Left cardiac atrium (tissue), 4 donors: ENCODE measurements at places on chromosomes 16 and 17. TPM values are rescaled to one million over a fixed set of nuclear protein-coding genes. Genes with fewer than 3 reads are reported as not detected.
A peak's percentile ranks its signal among the peaks of the same experiment; 100 is the strongest.

- peak; percentile 77 for DNase-seq
Measured at GRCh38 chr17:40097931-40098845, 2.2 kb downstream of the NR1D1 start.

- no peak for DNase-seq
Measured at GRCh38 chr16:61042737-61043136, 993.5 kb downstream of the CDH8 start.

DNA sequence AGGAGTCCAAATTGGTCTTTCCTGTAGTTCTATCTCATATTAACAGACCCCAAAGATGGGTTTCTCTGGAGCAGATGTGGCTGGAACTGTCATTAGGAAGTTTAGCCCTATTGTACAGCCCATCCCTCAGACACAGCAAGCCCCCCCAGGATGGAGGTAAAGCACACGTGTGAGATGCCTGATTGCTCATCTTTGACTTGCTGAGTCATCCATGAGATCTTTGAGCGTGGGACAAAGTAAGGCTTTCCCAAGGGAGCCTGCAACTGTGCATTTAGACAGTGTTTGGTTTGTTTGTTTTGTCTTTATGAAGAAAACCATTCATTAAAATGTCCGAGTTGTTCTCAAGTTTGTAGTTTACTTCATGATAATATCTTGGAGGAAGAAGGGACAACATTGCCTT is 145.3 kb upstream of the CDH13 start:
- no peak for DNase-seq

DNA sequence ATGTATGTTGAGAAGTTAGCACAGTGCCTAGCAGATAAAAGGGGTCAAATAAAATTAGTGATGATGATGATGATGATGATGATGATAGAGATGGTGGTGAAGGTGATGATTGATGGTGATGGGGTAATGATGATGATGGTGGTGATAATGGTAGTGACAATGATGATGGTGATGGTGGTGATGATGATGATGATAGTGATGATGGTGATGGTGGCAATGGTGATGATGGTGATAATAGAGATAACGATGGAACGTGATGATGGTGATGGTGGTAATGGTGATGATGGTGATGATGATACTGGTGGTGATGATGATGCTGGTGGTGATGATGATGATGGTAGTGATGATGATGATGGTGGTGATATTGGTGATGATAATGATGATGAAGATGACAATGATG is 223.7 kb downstream of the FOXL1 start:
- no peak for DNase-seq

- DNase-seq = no peak
Measured at GRCh38 chr16:15587152-15587825, 55.7 kb downstream of the MARF1 start.

- DNase-seq = no peak
Measured at GRCh38 chr16:6207124-6207523, 1109.5 kb upstream of the EEF2KMT start.

DNA sequence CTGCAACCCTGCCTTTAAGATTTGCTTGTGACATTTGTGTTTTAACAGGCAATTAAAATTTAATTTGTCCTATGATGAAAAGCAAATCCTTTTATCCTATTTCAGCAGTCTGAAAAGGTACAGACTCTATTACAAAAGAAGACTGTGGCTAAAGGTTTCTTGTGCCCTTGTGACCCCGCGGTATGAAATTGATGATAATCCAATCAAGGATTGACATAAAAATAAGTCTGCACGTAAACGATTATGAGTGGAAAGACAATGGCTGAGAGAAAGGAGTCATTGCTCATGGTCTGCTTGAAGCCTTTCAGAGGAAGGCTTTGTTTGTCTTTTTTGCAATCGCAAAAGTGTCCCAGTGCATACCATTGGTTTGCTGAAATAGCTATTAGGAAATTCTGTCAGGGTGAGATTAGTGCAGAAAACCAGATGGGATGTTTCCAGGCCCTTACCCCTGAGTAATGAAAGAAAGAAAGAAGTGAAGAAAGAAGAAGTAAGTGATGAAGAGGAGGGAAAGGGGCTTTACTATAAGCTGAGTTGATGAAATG is 867.8 kb upstream of the CDH8 start:
- DNase-seq = no peak

- peak; percentile 97 for DNase-seq
Measured at GRCh38 chr17:38748149-38748891, at the start of gene PCGF2. Gene PCGF2, minus strand, starts transcription at chr17:38748336. Its CDS starts 7,934 bp downstream, at chr17:38740402.

DNA sequence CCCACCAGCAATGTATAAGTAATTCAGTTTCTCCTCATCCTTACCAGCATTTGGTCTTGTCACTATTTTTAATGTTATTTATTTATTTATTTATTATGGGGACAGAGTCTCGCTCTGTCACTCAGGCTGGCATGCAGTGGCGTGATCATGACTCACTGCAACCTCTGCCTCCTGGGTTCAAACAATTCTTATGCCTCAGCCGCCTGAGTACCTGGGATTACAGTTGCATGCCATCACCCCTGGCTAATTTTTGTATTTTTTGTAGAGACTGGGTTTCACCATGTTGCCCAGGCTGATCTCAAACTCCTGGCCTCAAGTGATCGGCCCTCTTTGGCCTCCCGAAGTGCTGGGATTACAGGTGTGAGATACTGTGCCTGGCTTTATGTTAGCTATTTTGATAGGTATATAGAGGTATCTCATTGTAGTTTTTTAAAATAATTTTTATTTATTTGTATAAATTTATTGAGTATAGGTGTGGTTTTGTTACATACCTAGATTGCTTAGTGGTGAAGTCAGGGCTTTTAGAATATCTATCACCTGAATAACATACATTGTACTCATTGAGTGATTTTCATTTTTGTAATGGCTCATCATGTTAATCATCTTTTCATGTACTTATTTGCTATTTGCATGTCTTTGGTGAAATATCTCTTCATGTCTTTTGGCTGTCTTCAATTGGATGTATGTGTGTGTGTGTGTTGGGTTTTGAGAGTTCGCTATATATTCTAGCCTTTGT is 53.3 kb downstream of the TANC2 start:
- DNase-seq = no peak

GRCh38 chr16:1244881-1245280 is 4.4 kb downstream of the TPSAB1 start:
- DNase-seq = peak; percentile 10

- DNase-seq = peak; percentile 59
Measured at GRCh38 chr17:27526604-27527002, 70.4 kb downstream of the KSR1 start.

DNA sequence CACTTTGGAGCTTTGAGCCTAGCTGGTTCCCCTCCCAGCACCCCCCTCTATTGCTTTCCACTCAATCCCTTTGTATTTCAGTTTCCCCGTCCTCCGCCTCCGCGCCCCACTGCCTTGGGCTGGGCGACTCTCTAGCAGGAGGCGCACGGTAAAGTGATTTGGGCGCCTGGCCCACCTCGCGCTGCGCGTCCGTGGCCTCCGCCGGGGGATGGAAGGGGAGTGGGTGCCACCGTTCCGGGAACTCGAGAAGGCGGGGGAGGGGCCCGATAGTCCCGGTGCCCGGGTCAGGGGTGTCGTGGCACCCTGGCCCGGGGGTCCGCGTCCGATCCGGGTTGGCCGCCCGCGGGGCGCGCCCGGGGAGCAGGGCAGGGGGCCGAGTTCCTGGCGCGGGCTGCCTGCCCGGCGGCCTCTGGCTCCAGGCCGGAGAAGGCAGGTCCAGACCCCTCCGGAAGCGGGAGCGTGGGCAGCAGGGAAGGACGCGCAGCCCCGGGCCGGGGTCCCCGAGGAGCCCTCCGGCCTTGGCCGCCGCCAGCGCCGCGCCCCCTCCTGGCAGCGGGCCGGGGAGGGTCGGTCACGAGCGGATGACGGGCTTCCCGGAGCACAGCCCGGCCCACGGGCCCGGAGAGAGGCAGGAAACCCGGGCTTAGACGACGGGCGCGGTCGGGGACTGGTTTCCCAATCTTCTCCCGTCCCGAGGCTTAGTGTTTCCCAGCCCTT is 15.8 kb downstream of the MEOX1 start:
- peak; percentile 91 for DNase-seq

DNA sequence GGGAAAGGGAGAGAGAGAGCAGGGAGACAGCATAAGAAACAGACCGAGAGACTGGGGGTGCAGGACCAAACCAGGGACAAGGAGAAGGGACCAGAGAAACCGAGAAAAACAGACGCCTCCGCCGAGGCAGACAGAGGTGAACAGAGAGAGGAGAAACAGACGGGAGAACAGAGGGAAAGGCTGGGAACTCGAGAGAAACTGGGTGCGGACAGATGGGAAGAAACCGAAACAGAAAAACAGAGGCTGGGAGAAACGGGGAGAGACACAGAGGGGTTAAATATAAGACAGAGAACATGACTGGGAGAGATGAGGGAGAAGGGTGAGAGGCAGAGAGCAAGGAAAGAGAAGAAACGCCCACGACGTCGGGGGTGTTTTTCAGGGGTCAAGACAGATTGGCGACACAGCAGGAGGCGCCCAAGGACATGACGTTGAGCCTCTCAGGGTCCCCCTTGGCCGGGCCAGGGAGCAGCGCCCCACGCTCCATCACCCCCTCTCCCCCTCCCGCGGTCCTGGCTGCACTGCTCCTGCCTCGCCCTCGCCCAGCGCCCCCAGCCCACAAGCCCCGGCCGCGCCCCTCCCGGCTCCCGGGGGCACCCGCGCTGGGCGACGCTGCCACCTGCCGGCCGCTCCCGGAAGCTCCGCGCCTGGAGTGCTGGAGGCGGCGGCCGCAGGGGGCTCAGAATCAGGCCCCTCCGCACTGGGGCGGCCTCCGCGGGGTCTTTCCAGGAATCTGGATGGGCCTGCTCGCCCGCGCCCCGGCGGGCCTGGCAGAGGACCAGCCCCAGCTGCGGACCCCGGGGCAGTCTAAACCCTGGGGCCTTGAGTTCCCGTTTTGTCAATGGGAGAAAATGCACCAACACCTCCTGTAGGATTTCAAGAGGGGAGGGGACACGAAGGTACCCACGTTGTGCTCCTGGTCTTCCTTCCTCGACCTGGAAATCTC is 1.3 kb upstream of the TMEM92 start:
- peak; percentile 64 for DNase-seq

DNA sequence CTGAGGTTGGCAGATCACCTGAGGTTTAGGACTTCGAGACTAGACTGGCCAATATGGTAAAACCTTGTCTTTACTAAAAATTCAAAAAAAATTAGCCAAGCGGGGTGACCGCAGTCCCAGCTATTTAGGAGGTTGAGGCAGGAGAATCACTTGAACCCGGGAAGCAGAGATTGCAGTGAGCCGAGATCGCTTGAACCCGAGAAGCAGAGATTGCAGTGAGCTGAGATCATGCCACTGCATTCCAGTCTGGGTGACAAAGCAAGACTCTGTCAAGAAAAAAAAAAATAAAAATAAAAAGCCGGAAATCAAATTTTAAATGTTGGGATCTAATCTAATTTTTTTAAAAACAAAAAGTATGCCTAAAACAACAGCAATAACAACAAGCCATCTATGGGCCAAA is 56.3 kb downstream of the ABCC1 start:
- DNase-seq = no peak

DNA sequence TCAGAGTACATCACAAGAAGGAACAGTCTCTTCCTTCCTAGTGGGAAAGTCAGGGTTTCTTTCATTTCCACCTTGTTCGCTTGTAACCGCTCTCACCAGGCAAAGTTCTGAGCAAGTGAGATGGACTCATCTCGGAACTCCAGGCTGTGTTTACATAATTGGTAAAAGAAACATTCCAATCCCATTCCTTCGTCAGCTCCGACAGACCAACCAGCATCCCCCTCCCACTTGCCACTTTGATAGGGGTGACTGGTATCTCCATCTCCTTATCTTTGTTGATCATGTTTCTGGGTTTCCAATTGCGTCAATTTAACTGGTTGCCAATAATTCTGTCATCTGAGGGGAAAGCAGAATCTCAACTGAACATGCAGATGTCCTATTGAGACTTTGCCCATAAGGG is 36.8 kb upstream of the LYRM9 start:
- DNase-seq = no peak

- no peak for DNase-seq
Measured at GRCh38 chr17:49378311-49378710, 16.3 kb upstream of the ZNF652 start.

DNA sequence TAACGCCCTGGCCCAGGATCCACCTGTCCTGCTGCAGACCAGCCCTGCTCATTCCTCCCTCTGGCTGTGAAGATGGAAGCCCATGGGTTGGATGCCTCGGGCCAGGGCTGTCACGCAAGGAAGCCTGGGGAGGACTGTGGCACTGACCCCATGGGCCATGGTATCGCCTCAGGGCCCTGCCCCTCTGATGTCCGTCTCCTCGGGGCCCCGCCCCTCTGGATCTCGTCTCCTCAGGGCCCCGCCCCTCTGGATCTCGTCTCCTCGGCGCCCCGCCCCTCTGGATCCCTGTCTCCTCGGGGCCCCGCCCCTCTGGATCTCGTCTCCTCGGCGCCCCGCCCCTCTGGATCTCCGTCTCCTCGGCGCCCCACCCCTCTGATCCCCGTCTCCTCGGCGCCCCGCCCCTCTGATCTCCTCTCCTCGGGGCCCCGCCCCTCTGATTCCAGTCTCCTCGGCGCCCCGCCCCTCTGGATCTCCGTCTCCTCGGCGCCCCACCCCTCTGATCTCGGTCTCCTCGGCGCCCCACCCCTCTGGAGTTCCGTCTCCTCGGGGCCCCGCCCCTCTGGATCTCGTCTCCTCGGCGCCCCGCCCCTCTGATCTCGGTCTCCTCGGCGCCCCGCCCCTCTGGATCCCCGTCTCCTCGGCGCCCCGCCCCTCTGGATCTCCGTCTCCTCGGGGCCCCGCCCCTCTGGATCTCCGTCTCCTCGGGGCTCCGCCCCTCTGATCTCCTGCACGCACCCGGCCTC is 24.0 kb downstream of the METRNL start:
- no peak for DNase-seq

DNA sequence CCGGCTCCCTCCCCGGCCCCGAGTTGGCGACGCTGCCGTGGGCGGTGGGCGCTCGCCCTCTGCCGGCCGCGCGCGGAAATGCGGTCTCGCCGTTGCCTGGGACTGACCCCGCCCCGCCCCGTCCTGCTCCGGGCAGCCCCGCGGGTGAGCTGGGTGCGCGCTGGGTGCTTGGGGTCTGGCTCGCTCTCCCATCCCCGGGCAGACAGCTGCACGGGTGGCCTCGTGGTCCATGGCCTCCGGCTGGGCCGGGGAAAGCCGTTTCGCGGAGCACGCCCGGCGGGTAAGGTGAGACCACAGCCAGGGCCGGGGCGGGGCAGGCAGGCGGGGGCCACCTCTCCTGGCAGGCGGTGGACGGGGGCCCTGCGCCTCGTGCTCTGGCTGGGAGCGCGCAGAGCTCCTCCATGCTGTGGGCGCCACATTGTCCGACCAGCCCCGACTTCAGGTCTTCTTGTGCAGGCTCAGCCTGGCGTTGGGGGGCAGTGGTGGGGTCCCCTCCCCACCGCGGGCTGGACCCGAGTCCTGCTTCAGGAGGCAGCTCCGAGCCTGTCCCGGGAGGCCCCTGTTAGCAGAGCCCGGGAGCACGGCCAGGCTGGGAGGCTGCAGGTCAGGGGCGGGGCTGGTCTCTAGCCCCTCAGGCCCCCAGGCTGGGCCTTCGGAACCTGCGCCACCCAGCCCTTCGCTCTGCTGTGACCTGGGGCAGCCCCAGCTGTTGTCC is 7.0 kb upstream of the C1QTNF8 start:
- DNase-seq = peak; percentile 67

- DNase-seq = no peak
Measured at GRCh38 chr17:27466743-27467375, 10.6 kb downstream of the KSR1 start.

- peak; percentile 80 for DNase-seq
Measured at GRCh38 chr16:67943619-67944504, at the start of gene LCAT. Gene LCAT, minus strand, starts transcription at chr16:67944120. Its CDS starts 19 bp downstream, at chr16:67944101.

GRCh38 chr16:1942047-1942809 is 771 bp downstream of the MSRB1 start:
- DNase-seq = no peak

Gene ARHGAP44
- 7.7 TPM for total RNA-seq

Gene ACSM3
- total RNA-seq = 8.9 TPM

Gene CCL3
- total RNA-seq = 0.82 TPM

Gene CFAP97D1
- not detected for total RNA-seq

Gene CES1
- 58.2 TPM for total RNA-seq

Gene ANTKMT
- total RNA-seq = 36.8 TPM
